ENCODE measurements at places on chromosomes 7 and 10.

GRCh38 chr10:80409121-80409520, 770 bp downstream of the PRXL2A start:
- DNase-seq = no peak

GRCh38 chr7:73701357-73701995, 18.0 kb downstream of the STX1A start:
- no peak for DNase-seq

DNA sequence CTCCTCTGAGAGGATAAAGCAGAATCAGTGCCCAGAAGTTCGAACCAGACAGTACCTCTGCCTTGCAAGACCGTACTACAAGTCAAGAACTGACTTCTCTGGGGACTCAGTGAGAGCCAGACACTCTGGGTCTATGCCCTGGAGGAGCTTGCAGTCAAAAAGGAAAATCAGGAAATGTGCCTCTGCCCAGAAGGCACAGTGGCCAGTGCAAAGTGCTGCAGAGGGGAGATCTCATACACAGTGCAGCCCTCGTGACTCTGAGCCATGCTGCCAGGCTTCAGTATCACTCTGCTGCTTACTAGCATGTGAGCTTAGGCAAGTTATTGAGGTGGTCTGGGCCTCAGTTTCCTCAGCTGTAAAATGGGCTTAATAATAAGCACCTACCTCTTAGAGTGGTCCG, 144.0 kb upstream of the NPY start:
- no peak for DNase-seq

DNA sequence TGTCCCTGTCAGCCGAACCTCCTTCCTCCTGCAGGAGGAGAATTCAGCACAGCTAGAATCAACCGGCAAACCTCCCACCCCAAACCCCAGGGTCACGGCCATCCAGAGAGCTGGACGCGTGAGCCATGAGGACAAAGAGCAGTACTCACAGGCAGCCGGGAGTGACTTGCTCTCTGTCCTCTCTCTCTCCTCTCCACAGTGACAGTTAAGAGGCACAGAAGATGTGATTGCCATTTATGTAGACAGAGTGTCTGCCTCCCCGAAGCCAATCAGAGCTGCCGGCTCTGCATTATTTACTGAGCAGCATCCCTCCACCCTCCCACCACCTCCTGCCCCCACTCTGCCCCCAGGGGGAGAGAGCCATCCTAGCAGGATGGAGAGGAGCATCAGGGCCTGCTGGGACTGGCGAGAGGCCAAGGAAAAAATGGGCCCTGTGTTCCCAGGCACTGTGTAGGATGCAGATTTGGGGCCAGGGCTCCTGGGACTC, 4.3 kb downstream of the DDC start:
- peak; percentile 86 for DNase-seq

DNA sequence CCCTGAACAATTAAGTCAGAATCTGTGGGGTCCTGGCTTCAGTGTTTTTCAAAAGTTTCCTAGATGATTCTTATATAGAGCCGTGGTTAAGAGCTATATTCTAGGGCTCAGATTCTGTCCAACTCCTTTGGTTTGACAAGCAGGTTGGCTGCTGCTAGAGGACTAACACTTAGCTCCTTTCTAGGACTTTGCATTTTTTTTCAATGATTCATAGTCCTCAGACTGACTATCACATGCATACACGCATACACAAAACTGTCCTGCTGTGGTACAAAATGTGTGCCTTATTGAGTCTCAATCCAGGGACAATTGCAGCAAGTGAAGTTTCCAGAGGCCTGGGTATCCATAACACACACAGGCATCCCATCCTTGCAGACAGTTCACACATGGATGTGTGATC, 392.0 kb downstream of the NRG3 start:
- no peak for DNase-seq

DNA sequence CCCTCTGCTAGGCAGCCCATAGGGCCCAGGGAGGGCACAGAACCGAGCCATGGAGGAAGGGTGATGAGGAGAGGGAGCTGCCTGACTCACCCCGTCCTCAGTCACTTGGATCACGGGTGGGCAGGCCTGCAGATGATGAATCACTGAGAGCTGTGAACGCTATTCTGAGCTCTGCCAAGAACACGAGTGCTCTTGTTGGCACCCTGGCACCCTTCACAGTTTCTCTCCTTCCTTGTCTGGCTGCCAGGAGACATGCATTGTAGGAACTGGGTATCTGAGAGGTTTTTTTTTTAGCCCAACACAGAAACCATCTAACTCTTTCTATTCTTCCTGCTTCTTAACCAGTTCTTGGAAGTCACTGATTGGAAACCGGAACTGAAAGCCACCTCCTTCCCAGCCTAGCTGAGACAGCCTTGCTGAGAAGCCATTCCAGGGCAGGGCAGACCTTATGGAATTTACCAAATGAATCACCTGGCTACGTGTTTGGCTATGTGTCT, 82.1 kb downstream of the SLC37A3 start:
- DNase-seq = peak; percentile 11

GRCh38 chr7:23672033-23672432, 8.0 kb upstream of the FAM221A start:
- no peak for DNase-seq

GRCh38 chr10:126119599-126119998, 223.2 kb downstream of the FANK1 start:
- no peak for DNase-seq

- peak; percentile 46 for DNase-seq
Observed at GRCh38 chr7:158353606-158354570, 233.7 kb downstream of the PTPRN2 start.

DNA sequence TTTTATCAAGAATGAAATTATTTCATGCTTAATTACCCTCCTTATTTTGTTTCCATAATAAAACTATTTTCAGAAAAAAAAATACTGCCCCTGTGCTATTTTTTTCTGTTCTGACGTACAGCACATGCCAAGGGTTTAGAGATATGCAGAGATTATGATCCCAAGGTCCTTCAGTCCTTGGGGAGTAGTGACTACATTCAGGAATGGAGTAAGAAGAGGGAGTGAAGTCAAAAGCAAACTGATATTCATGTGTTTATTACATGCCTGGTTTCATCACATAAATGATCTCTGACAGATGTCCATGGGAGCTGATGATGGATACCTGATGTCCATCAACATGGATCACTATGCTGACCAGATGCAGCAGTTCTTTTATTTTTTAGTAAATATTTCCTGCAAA, 17.2 kb downstream of the AKAP9 start:
- DNase-seq = no peak

DNA sequence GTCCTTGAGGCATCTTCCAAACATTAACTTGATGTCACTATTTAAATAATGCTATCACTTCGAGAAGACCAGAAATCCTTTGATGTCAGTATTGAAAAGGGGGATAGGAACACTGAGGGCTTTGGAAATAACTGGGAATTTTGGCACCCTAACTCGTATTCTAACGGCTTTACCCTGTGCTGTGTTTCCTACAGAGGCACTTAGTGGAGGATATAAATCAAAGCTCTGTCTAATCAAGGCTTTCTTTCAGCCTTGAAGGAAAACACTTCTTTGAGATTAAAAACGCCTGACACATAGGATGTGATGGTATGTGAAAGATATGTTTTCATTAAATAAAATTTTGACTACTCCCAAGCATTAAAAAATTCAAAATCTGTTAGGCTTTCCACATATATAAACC, 62.3 kb downstream of the CREB5 start:
- no peak for DNase-seq

- no peak for DNase-seq
Observed at GRCh38 chr10:3882855-3883254, 97.8 kb upstream of the KLF6 start.

Data from NCI-H1105 treated with DMSO at 0.1 percent for 48 hours (cell line).